ENCODE measurements at places on chromosomes 11 and 22. TPM values are rescaled to one million over a fixed set of nuclear protein-coding genes. Genes with fewer than 3 reads are reported as not detected.

GRCh38 chr22:29359469-29359868, 28.9 kb downstream of the AP1B1 start:
- H3K36me3 ChIP-seq: peaks cover 14% of the 10 kb centered on the region
- H3K27me3 ChIP-seq: no peaks in the 10 kb centered on the region
- H3K4me1 ChIP-seq: no peaks in the 10 kb centered on the region
- no peak overlapping the region for H3K27ac ChIP-seq

GRCh38 chr11:109845437-109845836, 247.8 kb upstream of the ZC3H12C start:
- DNase-seq: no peak
- no peak overlapping the region for H3K27ac ChIP-seq
- H3K4me3 ChIP-seq: no peak overlapping the region
- H3K36me3 ChIP-seq: no peaks in the 10 kb centered on the region
- H3K4me1 ChIP-seq: no peaks in the 10 kb centered on the region

GRCh38 chr22:19527861-19528417, 3.7 kb upstream of the CLDN5 start:
- peaks cover 11% of the 10 kb centered on the region for H3K27me3 ChIP-seq
- DNase-seq: peak; percentile 24
- no peak overlapping the region for H3K4me3 ChIP-seq
- H3K4me1 ChIP-seq: peaks cover 20% of the 10 kb centered on the region

GRCh38 chr11:561148-562003, 606 bp downstream of the RASSF7 start:
- no peak for DNase-seq
- H3K4me1 ChIP-seq: peaks cover 8% of the 10 kb centered on the region
- no peak overlapping the region for H3K27ac ChIP-seq
- H3K27me3 ChIP-seq: peaks cover 17% of the 10 kb centered on the region

GVQW3 gene
- 2.0 TPM for total RNA-seq

DNA sequence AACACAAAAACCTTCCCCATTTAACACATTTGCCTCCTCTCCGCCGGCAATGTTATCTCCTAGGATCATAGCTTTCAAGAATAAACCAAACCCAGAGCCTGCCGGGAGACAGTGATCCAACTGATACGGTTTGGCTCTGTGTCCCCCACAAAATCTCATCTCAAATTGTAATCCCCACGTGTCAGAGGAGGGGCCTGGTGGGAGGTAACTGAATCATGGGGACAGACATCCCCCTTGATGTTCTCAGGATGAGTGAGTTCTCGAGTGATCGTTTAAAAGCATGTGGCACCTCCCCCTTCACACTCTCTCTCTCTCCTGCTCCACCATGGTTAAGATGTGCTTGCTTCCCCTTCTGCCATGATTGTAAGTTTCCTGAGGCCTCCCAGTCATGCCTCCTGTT, 33.3 kb downstream of the RBFOX2 start:
- H3K27ac ChIP-seq: peak overlapping the region; percentile 68
- no peaks in the 10 kb centered on the region for H3K36me3 ChIP-seq
- no peaks in the 10 kb centered on the region for H3K27me3 ChIP-seq
- no peak for DNase-seq
- peaks cover 22% of the 10 kb centered on the region for H3K4me1 ChIP-seq

- peak overlapping the region; percentile 85 for H3K4me3 ChIP-seq
- H3K4me1 ChIP-seq: peaks cover 30% of the 10 kb centered on the region
- H3K27ac ChIP-seq: peak overlapping the region; percentile 72
- no peaks in the 10 kb centered on the region for H3K27me3 ChIP-seq
Measured at GRCh38 chr11:6618117-6619003, 862 bp downstream of the TPP1 start.

DNA sequence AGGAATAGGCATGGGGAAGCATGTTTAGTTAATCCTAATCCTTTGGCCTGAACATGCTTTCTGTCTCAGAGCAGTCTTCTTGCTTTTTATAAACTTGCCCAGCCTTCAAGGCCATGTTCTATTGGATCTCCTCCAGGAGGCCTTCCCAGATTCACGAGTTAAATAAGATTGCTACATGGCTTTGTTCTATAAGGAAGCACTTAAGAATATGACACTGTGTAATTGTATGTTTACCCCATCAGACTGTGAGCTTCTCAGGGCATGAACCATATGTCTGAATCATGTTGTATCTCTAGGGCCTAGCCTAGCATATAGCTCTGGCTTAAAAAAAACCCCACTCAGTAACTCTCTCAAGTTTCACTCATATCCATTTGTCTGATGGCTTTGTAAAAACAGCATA, 26.4 kb upstream of the UCP3 start:
- no peak overlapping the region for H3K27ac ChIP-seq
- H3K36me3 ChIP-seq: peaks cover 22% of the 10 kb centered on the region
- DNase-seq: no peak
- no peaks in the 10 kb centered on the region for H3K4me1 ChIP-seq

NUP98 gene
- total RNA-seq: 84.2 TPM

DNA sequence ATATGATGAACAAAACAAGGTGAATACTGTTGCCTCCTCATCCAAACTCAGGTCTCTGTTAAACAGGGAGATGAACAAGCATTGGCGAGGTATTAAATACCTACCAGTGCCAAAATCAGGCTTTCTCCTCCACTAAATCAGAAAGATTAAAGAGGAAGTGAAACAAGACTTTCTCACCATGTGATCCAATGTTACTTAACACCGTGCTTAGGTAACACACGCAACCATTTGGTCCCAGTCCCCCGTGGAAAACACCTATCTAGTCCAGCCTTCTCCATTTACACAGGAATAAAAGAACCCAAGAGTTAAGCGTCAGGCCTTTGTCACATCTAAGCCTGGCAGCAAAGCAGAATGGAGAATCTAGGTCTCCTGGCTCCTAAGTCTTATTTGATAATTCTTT, 34.5 kb downstream of the TENM4 start:
- no peak overlapping the region for H3K4me3 ChIP-seq
- H3K27ac ChIP-seq: no peak overlapping the region

OR10G7 gene
- total RNA-seq: not detected

MN1 gene
- 98.6 TPM for total RNA-seq

- peak within 1 kb of the TSS; percentile 78 for H3K4me3 ChIP-seq
- peak; percentile 28 for DNase-seq
- peaks cover 7% of the 10 kb centered on the region for H3K4me1 ChIP-seq
- peaks cover 5% of the 10 kb centered on the region for H3K27me3 ChIP-seq
- peak within 1 kb of the TSS; percentile 24 for H3K27ac ChIP-seq
Measured at GRCh38 chr11:6419009-6419631, at the start of gene APBB1. TSS of gene APBB1 (minus strand) at chr11:6419094. CDS start at chr11:6411347, 7,747 bp downstream.

DNA sequence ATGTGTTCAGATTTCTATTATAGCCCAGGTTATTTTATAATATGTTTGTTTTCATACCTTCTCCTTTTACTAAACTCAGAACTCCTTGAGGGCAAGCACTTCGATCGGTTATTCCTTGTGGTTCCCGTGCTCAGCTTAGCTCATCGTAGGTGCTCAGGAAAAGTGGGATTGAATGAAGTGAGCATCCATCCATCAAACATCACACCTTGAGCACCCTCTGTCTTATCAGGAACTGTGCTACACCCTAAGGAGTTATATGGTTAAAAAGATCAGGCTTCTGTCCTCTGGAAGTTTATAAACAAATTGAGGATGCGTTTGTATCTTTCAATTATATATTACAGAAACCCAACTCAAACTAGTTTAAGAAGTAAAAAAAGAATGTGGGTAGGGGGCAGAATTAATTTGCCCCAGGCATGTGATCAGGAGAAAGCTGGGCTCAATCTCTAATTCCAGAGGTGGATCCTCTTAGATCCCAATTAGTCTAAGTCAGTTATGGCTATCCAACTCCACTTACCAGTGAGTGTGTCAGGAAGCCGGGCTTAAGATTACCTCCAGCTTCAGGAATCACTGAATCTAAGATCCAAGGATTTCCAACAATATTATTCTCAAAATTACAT, 59.9 kb upstream of the RRAS2 start:
- H3K27ac ChIP-seq: no peak overlapping the region
- H3K4me3 ChIP-seq: no peak overlapping the region

MS4A10 gene
- not detected for total RNA-seq
